Bladder microvascular endothelial cell (primary cell): ENCODE measurements at places on chromosomes 13 and 19. TPM values are rescaled to one million over a fixed set of nuclear protein-coding genes. Genes with fewer than 3 reads are reported as not detected.

UBE2L5 gene
- not detected in 2 replicates for total RNA-seq

ZNF837 gene
- total RNA-seq, result 1.2 and 1.9 TPM in 2 replicates

LRP3 gene
- total RNA-seq, result 4.2 and 10.6 TPM in 2 replicates

TMPRSS9 gene
- total RNA-seq, result 0.06 TPM in 1 of 2 replicates, not detected in the other

SLC35E1 gene
- total RNA-seq, result 11.3 and 25.6 TPM in 2 replicates

FAM32A gene
- total RNA-seq, result 104 and 138 TPM in 2 replicates

GPR18 gene
- not detected in 2 replicates for total RNA-seq

CGB5 gene
- not detected in 2 replicates for total RNA-seq

PROZ gene
- total RNA-seq, result not detected in 2 replicates

KCTD4 gene
- total RNA-seq, result 0.06 TPM in 1 of 2 replicates, not detected in the other

DUS3L gene
- 21.2 and 23.5 TPM in 2 replicates for total RNA-seq

NLRP7 gene
- not detected in 2 replicates for total RNA-seq

RNF225 gene
- total RNA-seq, result not detected in 2 replicates

OR7C1 gene
- total RNA-seq, result not detected in 2 replicates

GIPR gene
- not detected in 2 replicates for total RNA-seq

APOC4 gene
- total RNA-seq, result not detected in 2 replicates

CGB8 gene
- not detected in 2 replicates for total RNA-seq

SULT2A1 gene
- not detected in 2 replicates for total RNA-seq

FCER2 gene
- total RNA-seq, result not detected in 2 replicates

ZNF8 gene
- 2.6 and 5.2 TPM in 2 replicates for total RNA-seq

BRSK1 gene
- 0.49 and 0.82 TPM in 2 replicates for total RNA-seq

FXYD5 gene
- 12.3 and 18.5 TPM in 2 replicates for total RNA-seq

TNNI3 gene
- not detected in 2 replicates for total RNA-seq

LIM2 gene
- total RNA-seq, result not detected in 2 replicates

LGALS4 gene
- 0.19 TPM in 1 of 2 replicates, not detected in the other for total RNA-seq

PRTN3 gene
- total RNA-seq, result not detected in 2 replicates

CDX2 gene
- not detected in 2 replicates for total RNA-seq

SIGLECL1 gene
- not detected in 2 replicates for total RNA-seq

PDE4C gene
- total RNA-seq, result 0.16 and 0.25 TPM in 2 replicates

WDR88 gene
- not detected in 2 replicates for total RNA-seq

FREM2 gene
- under 0.01 TPM in 1 of 2 replicates, not detected in the other for total RNA-seq

IFI30 gene
- total RNA-seq, result 4.4 and 5.7 TPM in 2 replicates

MKNK2 gene
- total RNA-seq, result 74.1 and 114 TPM in 2 replicates

SCN1B gene
- total RNA-seq, result 5.4 and 5.8 TPM in 2 replicates

ASPDH gene
- total RNA-seq, result 0.19 TPM in 1 of 2 replicates, not detected in the other

ACP7 gene
- total RNA-seq, result 0.06 TPM in 1 of 2 replicates, not detected in the other

SELENOW gene
- total RNA-seq, result 204 and 262 TPM in 2 replicates

PAN3 gene
- total RNA-seq, result 13.8 and 20.6 TPM in 2 replicates

PSG3 gene
- total RNA-seq, result 0.13 and 0.16 TPM in 2 replicates

LYL1 gene
- total RNA-seq, result 23.5 and 32.2 TPM in 2 replicates

RYR1 gene
- total RNA-seq, result not detected in 2 replicates

RNF6 gene
- total RNA-seq, result 33.4 and 67.0 TPM in 2 replicates
